ENCODE measurements at places on chromosomes 5 and 9. TPM values are rescaled to one million over a fixed set of nuclear protein-coding genes. Genes with fewer than 3 reads are reported as not detected.

The PROB1 gene
- total RNA-seq, result 0.94 TPM

The PHYHD1 gene
- 1.9 TPM for total RNA-seq

The LCN12 gene
- total RNA-seq, result 0.94 TPM

The WNT8A gene
- not detected for total RNA-seq

The PCDHB4 gene
- total RNA-seq, result 11.0 TPM

The GFI1B gene
- not detected for total RNA-seq

The CKS2 gene
- 31.6 TPM for total RNA-seq

The ATP6V0E1 gene
- total RNA-seq, result 38.2 TPM

The STPG3 gene
- total RNA-seq, result not detected

The TAF11L5 gene
- total RNA-seq, result not detected

The FBP2 gene
- not detected for total RNA-seq

The INSL4 gene
- not detected for total RNA-seq

The MARVELD2 gene
- 0.94 TPM for total RNA-seq

The CD74 gene
- total RNA-seq, result 2.2 TPM

The ZNF883 gene
- total RNA-seq, result 75.4 TPM

The KIAA0825 gene
- 44.8 TPM for total RNA-seq

The DMRT3 gene
- not detected for total RNA-seq

Data from parietal lobe (tissue), 2 donors.